CD4-positive, alpha-beta T cell (primary cell): ENCODE measurements at places on chromosomes 11 and 22.

DNA sequence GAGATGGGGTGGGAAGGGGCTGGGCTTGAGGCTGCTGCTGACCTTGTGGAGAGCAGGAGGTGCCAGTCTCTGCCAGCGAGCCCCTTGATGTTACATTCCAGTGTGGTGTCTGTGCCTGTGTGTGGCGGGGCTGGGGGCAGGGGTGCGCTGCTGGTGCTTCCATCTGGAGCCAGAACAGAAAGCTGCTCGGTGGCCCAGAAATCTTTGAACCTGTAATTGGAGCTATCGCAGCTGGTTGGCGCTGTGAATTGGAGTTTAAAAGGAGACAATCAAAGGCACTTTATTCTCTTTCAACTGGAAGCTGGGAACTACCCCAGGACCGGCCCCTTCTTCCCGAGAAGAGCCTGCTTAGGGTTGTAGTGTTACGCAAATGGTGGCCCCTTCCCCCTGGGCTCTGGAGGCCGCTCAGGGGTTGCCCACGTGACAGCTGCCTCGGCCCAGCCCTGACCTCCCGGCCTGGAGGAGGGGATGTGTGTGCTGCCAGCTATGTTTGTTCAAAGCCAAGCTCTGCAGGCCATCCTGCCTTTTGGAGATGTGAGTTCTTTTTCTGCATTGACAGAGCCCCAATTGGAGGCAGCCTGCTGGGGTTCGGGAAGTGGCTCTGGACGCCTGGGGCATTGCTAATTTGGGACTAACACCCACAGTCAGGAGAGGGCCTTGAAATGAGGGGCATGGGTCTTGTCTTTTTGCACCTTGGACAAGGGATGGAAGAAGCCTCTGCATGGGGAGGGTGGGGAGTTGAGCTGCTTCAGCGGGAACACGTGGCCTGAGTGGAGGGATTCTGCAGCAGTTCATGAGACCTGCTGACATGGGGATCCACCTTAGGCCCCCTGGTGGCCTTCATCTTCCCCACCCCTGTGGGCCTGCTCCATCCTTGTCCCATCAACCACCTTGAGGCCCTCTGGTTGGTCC is 14.0 kb upstream of the ARSA start:
- no peak for DNase-seq

- no peak for DNase-seq
These were observed 64.3 kb upstream of the RASD2 start for GRCh38 chr22:35476341-35476740.

DNA sequence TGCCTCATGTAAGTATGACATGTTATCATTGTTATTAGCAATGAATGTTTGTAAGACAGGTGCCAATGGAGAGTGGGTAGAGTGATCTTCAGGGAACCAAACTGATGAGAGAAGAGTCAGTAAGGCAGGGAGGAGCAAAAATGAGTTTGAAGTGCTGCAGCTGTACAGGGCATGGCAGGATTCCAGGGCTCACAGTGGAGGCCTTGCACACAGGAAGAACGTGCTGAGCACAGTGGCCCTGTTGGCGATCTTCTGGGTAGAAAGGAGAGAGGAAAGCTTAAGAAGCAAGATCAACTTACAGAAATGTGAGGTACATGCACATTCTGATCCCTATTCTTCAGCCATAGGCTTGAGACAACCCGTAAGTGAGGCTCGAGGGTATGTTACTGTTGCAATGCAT is 219.3 kb upstream of the TMEM45B start:
- no peak for DNase-seq

DNA sequence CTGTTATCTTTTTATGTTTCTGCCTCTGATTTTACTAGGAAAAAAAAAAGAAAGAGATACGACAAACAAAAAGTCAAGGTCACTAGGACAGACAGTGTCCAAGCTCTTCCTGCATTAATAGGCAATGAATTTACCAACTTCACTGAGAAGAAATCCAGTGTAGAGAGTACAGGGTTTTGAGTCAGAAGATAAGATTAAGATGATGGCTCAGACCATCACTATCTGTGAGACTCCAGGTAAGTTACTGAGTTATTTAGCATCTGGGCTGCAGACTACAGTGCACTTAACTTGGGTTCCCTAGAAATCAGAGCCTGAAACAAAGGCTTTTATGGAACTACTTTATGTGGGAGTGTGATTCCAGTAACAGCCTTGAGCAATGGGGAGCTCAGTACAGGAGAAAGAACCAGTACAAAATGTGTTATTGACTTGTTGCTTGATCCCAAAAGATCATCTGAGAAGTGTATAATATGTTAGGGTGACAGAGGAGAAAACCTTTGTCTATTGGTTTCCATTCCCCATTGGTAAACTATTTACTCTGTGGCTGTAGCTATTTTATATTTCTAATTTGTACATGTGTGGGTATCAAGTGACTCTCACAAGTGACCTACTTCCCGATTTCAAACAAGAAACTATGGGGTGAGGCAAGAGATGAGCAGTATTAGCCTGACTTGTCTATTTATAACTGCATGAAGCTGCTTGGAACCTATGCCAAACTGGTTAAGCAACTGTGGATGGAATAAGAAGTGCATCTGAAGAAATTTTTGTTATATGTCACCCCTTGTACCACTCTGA is 395.8 kb downstream of the RAB38 start:
- no peak for DNase-seq
